ENCODE measurements at places on chromosomes 7 and 10.

DNA sequence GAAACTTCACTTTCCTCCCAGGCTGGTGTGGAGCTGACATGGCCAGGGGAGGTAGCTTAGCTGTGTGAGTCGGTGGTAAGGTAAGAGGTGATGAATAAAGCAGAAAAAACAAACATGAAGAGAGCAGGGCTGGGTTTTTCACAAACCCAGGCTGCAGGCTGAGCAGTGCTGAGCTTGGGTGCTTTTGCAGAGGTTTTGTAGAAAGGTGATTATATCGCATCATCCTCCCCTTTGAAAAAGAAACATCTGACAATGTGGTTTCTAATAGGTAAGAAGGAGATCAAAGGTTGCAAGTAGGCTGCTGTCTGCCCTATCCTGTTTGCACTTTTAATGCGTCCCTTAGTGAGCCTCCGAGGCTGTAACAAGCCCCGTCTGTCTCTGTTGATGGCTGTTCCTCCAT, 69.6 kb upstream of the GRM8 start:
- no peak for DNase-seq

DNA sequence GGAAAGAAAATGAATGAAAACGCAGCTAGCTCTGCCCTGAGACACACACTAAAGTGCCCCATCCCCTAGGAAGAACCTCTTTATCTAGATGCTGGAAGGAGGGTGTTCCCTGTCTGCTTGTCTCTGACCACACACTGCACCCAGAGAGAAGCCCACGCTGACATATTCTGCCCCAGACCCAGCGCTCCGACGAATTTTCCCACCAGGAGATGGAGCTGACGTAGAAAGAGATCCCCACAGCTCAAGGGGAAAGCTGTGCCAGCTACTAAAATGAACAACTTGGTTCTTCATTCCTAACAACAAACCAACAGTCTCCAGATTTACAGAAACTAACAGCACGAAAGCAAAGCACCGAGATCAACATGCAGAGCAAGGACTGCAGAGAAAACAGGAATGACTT, 73.3 kb downstream of the KIAA1549 start:
- no peak for DNase-seq

- DNase-seq: no peak
Observed at GRCh38 chr10:91050371-91051034, 129.6 kb upstream of the ANKRD1 start.

- DNase-seq: peak; percentile 21
Observed at GRCh38 chr10:76497666-76498065, 1066.2 kb downstream of the LRMDA start.

- DNase-seq: no peak
Observed at GRCh38 chr7:135224027-135224426, 9.6 kb upstream of the STRA8 start.

- DNase-seq: no peak
Observed at GRCh38 chr10:26336979-26337378, 101.2 kb upstream of the APBB1IP start.

GRCh38 chr10:71720288-71720687, 710 bp upstream of the C10orf105 start:
- no peak for DNase-seq

- DNase-seq: peak; percentile 60
Observed at GRCh38 chr10:18713077-18713476, 53.8 kb downstream of the ARL5B start.

- no peak for DNase-seq
Observed at GRCh38 chr10:48252354-48252650, 22.2 kb downstream of the FRMPD2 start.

Measured in fibroblast of skin of left quadriceps (primary cell).